A549 treated with AZD2906 at 1 μM for 4 hours (cell line): ENCODE measurements at places on chromosomes 11 and 22. TPM values are rescaled to one million over a fixed set of nuclear protein-coding genes. Genes with fewer than 3 reads are reported as not detected.

CDKN1C gene
- total RNA-seq: 7.7 to 12.3 TPM (median 11.3 TPM) in 5 replicates

SCT gene
- total RNA-seq: not detected in 5 replicates

SERHL2 gene
- 0.17 to 0.45 TPM (median 0.28 TPM) in 5 replicates for total RNA-seq

LARGE1 gene
- 3.8 to 4.6 TPM (median 4.1 TPM) in 5 replicates for total RNA-seq

LYVE1 gene
- 0.48 to 1.2 TPM (median 0.59 TPM) in 5 replicates for total RNA-seq

TYMP gene
- total RNA-seq: 11.7 to 19.2 TPM (median 17.9 TPM) in 5 replicates

TNNI2 gene
- total RNA-seq: 0.25 to 0.40 TPM (median 0.28 TPM) in 4 of 5 replicates, not detected in the other

NELL1 gene
- not detected in 5 replicates for total RNA-seq

MMP11 gene
- 0.13 to 0.29 TPM (median 0.18 TPM) in 5 replicates for total RNA-seq

APOL1 gene
- 14.9 to 21.3 TPM (median 17.2 TPM) in 5 replicates for total RNA-seq

SPATA19 gene
- not detected in 5 replicates for total RNA-seq

GLYATL1 gene
- total RNA-seq: not detected in 5 replicates

OR2D2 gene
- not detected in 5 replicates for total RNA-seq

UPK3A gene
- total RNA-seq: not detected in 5 replicates

OR51D1 gene
- total RNA-seq: not detected in 5 replicates

SCO2 gene
- total RNA-seq: 3.2 to 9.1 TPM (median 4.7 TPM) in 5 replicates

PARVA gene
- 24.1 to 27.7 TPM (median 25.2 TPM) in 5 replicates for total RNA-seq

GGTLC2 gene
- total RNA-seq: not detected in 5 replicates

NPAT gene
- 3.2 to 5.3 TPM (median 4.0 TPM) in 5 replicates for total RNA-seq

CBLIF gene
- not detected in 5 replicates for total RNA-seq

CADM1 gene
- 19.0 to 24.8 TPM (median 22.4 TPM) in 5 replicates for total RNA-seq

TRIM68 gene
- total RNA-seq: 7.6 to 9.6 TPM (median 8.4 TPM) in 5 replicates

KRTAP5-5 gene
- not detected in 5 replicates for total RNA-seq

PHF21B gene
- 0.81 to 1.2 TPM (median 0.87 TPM) in 5 replicates for total RNA-seq

LMNTD2 gene
- 1.4 to 3.0 TPM (median 2.9 TPM) in 5 replicates for total RNA-seq

P2RY6 gene
- total RNA-seq: 3.4 to 7.0 TPM (median 5.6 TPM) in 5 replicates
